H4 (cell line): ENCODE measurements at places on chromosomes 3 and 15. TPM values are rescaled to one million over a fixed set of nuclear protein-coding genes. Genes with fewer than 3 reads are reported as not detected.

DNA sequence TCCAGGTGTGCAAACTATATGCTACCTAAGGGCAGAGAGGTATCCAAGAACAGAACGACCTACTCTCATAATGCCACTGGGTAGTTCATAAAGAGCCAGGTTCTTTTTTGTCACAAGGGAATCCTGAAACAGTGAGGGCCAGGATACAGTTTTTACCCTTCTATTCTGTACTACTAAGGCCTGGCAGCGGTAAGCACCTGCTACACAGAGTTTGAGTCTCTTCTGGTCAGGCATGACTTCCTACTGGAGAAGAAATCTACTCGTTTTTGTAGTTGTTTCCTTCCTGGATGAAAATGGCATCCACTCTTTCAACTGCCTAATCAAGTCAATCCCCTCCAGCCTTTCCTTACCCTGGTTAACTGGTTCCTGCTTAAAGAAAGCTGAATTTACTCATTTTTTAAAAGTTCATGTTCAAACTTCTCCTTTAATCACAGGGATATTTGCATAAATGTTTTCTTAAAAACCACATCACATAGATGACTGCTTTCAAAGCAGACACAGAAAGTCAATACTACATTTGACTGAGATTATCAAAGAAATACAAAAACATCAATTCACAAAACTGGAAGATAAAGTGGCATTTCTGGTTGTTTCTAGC, 40.0 kb downstream of the MAP4 start:
- no peak for DNase-seq

The SCN11A gene
- total RNA-seq: not detected in 2 replicates

DNA sequence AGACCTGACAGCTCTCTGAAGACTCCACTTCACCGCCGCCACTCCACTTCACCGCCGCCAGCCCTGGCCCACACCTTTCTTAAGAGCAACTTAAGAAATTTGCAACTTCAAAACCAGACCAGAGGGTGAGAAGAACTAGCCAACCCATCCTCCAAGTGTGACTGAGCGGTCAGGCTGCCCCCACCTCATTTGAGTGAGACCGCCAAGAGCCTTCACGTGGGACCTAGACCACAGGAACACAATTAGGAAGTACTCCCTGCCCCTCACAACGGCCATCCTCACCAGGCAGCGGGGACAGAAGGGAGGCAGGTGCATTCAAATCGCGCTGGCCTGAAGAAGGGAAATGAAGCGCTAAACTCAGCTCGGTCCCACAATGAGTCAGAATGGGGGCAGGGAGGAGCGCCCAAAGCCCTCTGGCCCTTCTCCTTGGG, 156.8 kb upstream of the BCL6 start:
- no peak for DNase-seq

DNA sequence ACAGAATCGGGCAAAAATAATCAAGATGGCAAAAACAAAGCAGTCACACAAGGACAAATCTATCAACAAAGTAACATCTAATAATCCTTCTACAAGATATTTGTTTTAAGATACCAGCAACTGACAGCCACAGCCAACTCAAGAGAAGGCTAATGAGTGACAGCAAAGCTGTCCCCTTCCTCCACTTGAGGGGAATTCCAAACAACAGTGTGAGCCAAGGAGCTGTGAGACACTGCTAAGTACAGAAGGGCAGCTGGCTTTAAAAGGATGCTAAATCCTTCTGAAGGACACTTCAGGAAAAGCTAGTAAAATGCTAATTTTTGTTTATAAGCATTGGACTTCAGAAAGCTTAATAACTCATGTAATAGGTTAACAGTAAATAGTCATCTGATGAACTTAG, 120.3 kb upstream of the GOLGA8J start:
- no peak for DNase-seq

The FOXL2NB gene
- 1.9 and 3.4 TPM in 2 replicates for total RNA-seq

DNA sequence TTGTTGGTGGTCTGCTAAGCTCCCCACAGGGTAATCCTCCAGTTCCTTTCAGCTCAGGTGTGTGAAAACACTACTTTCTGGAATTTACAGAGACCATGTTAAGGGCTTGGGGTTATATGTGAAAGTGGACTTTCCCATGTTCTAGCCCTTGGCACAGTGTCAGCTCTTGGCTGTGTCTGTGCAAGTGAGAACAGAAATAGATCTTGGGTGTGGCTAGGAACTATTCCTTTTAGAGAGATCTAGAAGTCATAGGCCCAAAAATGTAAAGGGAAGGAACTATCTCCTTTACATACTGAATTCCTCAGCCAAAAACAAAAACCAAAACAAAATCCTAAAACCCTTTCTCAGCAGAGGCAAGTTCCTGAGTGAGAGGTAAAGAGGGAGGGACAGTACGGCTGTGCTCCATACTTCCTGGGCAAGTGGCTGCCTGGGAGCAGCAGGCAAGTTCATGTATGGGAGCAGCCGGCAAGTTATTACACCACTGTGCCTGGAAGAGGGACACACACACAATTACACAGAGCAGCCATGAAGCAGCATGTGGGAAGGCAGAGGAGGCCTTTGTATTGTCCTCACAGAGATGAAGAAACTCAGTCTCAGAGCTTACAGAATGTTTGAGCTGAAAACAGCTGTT, 19.9 kb upstream of the C3orf62 start:
- DNase-seq: no peak

The RTP4 gene
- total RNA-seq: 16.6 and 18.7 TPM in 2 replicates

The C3orf20 gene
- not detected in 2 replicates for total RNA-seq

The KBTBD13 gene
- not detected in 2 replicates for total RNA-seq

- no peak for DNase-seq
Observed at GRCh38 chr3:83946049-83946448, 1012.7 kb upstream of the CADM2 start.

GRCh38 chr15:66824424-66824823, 122.4 kb downstream of the SMAD6 start:
- DNase-seq: no peak

DNA sequence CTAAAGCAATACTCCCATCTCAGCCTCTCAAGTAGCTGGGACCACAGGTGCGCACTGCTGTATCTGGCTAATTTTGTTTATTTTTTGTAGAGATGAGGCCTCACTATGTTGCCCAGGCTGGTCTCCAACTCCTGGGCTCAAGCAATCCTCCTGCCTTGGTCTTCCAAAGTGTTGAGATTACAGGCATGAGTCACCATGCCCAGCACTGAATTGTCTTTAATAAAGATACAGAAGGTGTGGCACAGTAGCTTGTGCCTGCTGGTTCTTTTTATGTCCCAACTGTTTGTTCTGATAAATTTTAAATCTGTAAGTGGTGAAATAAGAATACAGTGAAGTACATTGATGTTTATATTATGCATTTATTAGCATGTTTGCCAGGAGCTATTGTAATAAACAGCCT, 20.6 kb upstream of the TRAK1 start:
- no peak for DNase-seq

- DNase-seq: no peak
Observed at GRCh38 chr15:96583671-96584070, 253.2 kb downstream of the NR2F2 start.

- DNase-seq: no peak
Observed at GRCh38 chr15:67066959-67067853, 1.8 kb downstream of the SMAD3 start.

DNA sequence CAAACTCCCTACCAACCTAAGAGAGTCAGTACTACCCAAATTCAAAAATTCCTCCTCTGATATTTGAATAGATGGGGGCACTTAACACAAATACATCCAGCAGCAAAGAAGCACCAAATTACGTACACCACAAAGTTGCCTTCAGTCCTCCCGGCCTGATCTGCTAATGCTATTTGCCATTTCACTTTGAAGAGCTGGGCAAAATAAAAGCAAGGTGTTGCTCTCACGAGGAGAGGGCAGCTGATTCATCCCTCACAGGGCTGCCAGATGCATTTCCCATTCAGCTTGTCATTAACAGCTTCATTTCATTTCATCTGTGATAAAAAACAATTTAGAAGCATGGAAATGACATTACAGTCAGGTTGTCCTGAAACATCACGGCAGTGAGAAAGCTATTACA, 283.4 kb upstream of the VEPH1 start:
- DNase-seq: no peak

GRCh38 chr15:78968539-78969271, 23.9 kb upstream of the CTSH start:
- no peak for DNase-seq

GRCh38 chr3:45895686-45896468, 9.5 kb downstream of the CCR9 start:
- DNase-seq: no peak

DNA sequence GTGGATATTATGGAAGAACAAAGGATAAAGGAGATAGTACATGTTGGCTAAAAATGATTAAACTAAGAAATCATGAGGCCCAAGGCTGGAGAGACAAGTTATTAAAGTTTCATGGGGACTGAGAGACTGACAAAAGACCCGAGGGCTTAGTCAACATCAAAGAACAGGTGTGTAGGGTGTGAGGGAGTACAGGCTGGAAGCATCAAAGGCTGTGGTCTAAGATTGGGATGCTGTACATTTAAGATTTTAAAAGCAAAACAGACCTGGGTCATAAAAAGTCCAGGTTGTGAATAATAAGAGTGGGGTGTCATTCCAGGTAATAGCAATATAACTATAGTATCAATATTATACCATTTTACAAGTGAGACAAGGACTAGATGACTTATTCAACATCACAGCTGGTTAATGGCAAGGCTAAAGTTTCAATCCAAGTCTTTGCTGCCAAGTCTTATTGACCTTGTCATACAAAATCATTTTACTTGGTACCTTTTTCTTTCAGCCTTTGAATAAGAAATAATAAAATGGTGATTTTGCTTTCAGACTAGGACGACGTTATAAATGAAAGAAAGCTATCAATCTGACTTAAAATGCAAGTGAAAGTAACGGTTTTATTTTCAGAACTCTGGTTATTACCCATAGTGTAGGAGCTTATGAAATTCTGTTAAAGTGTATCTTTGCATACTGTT, 211.6 kb downstream of the TNIK start:
- DNase-seq: no peak

The MRPS25 gene
- 22.2 and 22.8 TPM in 2 replicates for total RNA-seq

DNA sequence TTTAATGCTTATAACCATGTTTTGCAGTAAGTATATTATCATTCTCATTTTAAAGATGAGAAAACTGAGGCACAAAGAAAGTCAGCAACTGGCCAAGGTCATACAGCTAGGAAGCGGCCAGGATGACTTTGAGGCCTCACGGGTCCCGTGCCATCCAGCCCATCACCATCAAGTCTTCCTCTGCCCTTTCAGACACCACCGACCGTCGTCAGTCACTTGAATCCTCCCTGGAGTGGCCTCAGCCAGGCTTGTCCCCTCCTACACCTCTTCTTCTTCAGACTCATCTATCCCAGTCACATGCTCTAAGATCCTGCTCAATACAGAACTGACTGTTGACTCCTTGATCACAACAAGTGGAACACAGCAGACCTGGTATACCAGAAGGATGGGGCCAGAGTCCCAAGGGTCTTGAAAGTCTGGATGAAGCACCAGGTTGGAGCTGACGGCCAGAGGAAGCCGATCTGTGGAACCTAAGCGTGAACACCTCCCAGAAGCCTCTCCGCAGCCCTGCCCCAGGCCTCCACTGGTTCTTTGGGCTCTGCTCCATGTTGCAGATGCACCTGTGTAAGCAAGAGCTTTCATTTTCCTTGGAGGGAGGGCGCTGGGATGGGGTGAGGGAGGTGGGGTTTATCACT, 22.1 kb downstream of the ITGA11 start:
- DNase-seq: no peak
